ENCODE measurements at places on chromosomes 4 and X.

GRCh38 chrX:69060631-69061408 lies 104.4 kb downstream of the PJA1 start:
- DNase-seq, result no peak

DNA sequence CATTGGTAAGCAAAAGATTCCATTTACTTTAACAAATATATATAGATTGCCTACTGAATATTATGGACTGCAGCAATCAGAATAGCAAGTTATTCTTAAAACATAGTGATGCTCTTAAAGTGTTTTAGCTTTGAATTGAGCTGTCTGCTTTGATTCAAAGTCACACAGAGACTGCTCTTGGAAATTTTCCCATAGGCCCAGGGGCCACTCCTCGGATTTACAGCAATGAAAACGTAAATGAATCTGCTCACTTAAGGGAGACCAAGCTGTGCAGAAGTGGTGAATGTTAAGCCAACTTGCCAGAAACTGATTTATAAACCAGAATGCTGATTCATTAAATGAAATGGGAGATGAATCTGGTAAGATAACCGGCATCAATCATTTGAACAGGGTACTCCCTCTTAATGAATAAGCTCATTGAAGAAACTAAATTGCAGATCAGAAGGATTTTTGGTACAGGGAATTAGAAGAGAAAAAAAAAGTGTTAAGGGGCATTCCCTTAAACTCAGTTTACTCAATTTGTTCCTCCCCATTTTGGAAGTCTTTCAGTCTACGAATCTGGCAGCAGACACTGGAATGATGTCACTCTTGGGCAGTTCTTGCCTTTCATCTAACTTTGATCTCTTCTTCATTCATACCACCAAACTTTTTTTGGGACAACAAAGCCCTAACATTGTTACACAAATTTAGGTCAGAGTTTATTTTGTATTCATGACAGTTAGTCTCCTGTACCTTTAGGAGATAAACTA lies 363.3 kb upstream of the MAGEB2 start:
- DNase-seq, result no peak

DNA sequence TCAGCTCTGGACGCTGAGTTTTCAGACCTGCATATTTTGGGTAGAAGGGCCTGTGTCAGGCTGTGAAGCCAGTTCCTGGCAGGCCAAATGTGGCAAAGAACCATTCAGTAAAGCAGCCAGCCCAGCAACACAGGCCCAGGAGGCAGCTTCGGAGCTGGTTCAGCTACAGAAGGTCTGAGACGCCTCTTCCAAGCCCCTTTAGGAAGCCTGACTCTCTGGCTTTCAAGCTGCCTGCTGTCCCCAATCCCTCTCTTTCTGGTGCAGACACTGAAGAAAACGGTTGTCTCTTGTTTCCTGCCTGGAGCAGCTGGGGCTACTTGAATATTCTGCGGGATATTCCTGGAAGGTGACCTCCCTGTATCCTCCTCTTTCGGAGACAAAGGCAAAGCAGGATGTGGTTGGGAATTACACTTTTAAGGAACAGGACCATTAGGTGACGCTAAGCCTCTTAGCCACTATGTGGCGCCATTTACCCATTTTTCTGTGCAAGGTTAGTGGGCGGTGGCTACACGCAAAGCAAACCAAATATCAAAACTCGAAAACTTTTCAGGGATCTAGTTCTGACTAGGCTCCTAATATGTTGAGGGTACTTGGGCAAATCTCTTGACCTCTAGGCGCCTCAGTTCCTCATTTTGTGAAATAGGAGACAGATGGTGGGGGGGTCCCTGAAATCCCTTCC lies 47.2 kb upstream of the LAS1L start:
- peak; percentile 44 for DNase-seq

DNA sequence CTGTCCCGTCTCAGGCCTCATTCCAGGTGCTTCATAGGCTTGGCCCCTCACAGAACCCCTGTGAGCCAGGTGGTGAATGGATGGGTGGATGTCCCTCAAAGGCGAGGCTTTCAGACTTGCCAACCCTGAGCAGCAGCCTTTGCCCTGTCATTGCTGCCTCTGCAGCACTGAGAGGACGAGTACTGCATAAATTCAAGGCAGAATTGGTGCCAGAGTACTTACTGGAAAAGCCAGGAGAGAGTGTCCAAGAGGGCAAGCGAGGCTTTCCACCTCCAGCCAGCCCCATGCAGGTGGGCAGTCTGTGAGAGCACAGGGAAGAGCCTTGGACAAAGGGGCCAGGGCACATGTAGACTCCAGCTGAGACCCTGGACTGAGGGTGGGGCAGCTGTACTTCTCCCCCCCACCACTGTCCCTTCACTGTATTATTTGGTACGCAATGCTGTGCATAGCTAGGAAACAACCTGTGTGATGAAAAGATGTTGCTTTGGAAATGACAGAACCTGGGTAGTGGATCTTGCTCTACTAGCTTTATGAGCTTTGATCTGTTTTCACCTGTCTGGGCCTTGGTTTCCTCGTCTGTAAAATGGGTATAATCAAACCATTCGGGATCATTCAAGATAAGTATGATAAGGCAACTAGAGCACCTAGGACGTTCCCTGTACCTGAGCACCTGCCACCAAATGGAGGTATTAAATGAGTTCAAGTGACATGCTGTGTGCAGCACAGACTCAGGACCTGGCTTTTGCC lies 224.9 kb upstream of the PSAPL1 start:
- no peak for DNase-seq

- DNase-seq, result no peak
Observed at GRCh38 chr4:107629318-107629717, 90.7 kb downstream of the PAPSS1 start.

- DNase-seq, result no peak
Observed at GRCh38 chrX:19886883-19887531, 393 bp downstream of the SH3KBP1 start.

GRCh38 chrX:65463550-65463949 lies 71.0 kb downstream of the LAS1L start:
- no peak for DNase-seq

DNA sequence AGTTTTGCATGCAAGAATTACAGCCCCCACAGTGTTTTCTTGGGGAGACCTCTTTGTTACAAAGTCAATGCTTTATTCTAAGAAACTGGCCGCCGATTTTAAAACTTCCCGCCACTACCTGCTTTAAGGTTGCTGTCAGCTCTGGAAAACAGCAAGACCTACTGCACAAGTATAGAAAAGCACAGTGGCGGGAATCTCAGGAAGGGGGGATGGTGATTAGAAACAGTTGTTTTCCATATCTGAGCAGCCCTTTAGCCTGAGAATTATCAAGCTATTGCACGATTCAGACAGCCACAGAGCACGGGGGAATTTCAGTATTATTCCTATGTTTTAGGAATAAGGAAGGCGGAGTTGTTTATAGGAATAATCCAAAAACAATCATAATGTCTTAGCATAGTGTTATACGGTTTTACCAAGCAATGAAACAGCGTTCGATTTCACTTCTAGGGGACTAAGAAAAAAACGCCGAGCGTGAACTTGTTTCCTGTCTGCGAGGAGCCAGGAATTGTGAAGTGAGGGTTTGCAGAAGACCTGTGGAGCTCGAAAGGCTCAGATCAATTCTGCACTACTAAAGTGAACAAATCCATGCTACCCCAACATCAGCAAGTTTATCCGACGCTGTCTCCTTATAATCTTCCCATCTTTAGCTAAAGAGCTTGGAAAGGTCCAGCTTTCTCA lies 81.3 kb downstream of the HMGN5 start:
- DNase-seq, result no peak

- DNase-seq, result no peak
Observed at GRCh38 chr4:182245541-182246215, 2.5 kb downstream of the TENM3 start.

DNA sequence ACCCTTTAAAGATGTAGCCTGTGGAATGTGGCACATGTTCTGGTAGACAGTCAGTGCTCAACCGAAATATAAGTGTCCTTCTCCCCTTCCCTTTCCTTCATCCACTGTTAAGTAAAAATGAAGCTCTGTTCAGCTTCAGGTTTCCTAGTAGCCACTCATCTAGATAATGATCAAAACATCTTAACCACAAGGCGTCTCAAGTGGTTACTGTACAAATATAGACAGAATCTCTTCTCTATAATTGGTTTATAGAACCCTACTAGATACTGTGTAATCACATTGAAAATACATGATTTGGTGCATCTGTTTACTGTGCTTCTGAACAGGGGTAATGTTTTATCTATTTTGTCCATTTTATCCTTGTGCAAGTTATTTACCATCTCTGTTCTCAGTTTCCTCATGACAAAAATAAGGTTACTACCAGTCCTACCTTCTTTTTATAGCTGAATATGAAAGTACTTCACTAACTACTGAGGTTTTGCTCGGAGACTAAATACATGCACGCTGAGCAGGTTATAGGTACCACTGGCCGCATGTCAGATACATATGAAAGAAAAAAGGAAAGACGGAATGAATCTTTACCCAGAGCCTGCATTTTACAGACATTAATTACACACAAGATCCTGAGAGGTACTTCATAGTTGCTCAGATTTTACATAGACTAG lies 20.3 kb upstream of the SLC25A4 start:
- no peak for DNase-seq

GRCh38 chr4:155506745-155507144 lies 130.0 kb upstream of the MAP9 start:
- DNase-seq, result no peak

- DNase-seq, result no peak
Observed at GRCh38 chrX:96538104-96538725, 146.4 kb upstream of the DIAPH2 start.

DNA sequence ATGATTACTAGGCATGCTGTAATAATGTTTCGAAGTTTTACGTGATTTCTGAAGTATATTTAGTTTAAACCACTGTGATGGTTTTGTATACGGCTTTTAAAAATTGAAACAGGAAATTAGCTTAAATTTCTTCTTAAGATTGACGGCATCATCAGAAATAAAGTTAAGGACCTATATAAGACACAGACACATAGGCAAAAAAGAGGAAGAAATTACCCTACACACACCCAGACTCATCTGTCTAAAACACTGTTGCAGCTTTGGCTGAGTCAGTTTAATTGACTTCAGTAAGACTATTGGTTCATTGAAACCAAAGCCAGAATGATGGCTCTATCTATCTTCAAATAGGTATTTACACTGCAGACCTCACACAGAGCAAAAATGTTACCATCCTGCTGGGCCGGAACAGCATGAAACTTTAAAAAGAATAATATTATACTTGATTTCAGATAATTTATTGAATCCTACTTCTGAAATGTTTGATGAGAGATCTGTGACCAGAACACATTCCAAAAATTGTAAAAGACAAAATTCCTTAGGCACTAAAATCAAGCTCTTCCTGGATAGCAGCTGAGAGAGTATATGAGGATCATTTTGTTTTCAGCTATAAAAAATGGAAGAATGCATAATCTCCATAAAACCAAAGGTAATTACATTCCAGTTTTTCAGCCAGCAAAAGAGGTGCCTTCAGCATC lies 4.5 kb downstream of the HHIP start:
- no peak for DNase-seq

DNA sequence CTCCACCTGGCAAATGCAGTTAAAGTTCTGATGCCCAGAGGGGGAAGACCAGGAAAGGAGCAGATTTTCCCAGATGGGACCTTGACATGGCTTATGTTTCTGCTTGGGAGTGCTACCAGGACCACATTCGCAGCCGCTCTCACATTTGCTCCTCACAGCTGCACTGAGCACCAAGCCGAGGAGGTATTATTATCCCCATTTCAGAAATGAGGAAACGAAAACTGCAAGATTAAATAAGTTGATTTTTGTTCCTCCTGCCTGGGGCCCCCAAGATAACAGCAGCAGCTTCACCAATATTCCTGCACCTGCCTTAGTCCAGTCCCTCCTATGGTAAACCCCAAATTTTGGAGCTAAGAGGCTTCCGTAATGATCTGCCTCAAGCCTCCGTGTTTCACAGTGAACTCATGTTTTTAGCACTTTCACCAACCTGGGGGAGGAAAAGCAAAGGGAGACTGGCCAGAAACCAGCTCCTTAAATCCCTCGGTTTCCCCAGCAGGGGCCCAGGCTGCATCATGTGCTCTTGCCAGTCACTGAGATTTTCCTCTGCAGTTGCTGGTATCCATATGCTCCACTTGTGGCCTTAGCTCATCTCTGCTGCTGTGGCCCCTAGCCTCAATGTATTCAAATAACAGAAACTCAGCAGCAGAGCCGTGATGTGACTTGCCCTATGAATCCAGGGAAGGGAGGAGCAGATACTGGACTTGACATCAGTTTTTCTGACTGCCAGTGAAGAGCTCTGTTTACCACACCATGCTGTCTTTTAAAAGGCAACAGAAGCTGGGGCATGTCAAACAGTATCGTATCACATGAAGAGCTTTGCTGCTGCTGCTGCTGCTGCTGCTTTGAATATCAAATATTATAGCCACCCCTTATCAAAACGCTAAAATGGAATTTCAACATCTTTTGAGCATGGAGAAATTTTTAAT lies 95.5 kb upstream of the KLHL13 start:
- DNase-seq, result no peak

GRCh38 chrX:123186801-123187200 lies 2.7 kb downstream of the GRIA3 start:
- no peak for DNase-seq

DNA sequence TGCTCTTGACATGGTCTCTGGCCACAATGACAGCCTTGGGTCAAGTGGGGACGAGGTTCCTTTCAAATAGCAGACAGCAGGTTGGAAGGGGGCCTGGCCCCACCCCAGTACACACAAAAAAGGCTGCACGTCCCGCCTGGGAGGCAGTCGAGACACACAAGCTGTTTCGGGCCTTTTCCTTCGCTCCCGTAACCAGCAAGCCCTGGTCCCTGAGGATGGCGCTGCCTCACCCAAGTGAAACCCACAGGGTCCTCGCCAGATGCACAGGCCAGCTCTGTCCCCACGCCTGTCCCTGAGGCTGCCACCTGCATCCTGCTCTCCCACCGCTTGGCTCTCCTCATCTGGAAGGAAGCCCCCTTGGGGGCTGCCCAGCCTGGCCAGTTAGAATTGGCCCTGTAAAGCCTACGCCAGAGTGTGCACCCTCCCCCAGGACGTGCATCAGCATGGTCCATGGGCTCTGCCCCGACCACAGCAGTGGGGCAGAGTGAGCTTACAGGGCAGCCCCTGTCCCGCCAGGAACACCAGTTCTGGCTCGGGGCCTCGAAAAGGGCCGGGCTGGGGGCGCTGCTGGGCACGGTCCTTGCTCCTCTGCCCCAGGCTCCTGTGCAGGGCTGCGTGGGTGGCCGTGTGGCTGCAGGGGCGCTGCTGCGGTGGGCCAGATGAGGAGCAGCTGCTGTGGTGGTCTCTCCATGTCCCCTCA lies 2.0 kb downstream of the CPLX1 start:
- no peak for DNase-seq

GRCh38 chrX:148501386-148502066 lies 1.1 kb downstream of the AFF2 start:
- DNase-seq, result no peak

GRCh38 chr4:86451560-86452330 lies 91.9 kb upstream of the MAPK10 start:
- no peak for DNase-seq

- DNase-seq, result no peak
Observed at GRCh38 chrX:14003028-14003427, 26.7 kb downstream of the GEMIN8 start.

- DNase-seq, result no peak
Observed at GRCh38 chr4:38692421-38692820, 28.4 kb downstream of the KLF3 start.

GRCh38 chr4:145792429-145792828 lies 112.5 kb downstream of the C4orf51 start:
- DNase-seq, result no peak
